ENCODE measurements at places on chromosomes 2 and 18.

DNA sequence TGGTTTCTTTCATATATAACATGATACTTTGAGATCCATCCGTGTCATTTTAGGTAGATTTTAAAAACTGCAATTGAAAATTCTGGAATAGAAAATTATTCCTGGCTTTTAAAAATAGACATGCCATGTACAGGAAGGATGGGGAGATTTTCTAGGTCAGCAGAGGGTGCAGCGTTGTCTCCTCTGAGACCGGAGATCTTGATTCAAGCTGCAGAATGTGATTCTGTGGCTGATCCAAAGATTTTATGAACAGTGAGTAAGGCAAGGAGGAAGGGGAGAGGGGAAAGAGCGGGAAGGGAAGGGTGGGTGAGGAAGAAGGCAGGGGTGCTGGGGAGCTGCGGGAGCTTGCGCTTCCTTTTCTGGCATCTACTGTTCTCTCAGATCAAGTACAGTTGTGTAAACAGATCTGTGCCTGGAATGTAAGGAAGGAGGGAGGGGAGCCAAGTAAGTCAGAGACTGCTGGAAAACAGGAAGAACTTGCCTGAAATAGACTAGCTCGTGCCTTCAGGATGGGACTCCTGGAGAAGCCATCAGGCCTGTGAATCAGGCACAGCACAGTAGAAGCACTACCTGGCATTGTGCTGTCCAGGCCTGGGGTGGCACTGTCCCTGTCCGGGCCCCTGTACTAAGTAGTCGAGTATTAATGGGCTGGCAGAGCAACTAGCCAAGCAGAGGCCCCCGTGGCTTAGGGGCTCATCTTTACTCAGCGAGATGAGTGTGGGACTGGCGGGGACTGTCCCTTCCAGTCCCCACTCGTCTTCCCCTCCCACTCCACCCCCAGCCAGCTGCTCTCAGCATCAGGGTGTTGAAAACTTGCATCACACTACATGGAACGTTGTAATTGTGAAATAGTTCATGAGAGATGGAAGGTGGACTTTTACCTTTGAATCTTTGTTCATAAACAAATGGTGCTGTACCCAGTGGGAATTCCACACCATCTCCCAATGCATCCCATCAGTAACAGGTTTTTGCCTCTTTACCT, 163.5 kb downstream of the UXS1 start:
- no peak for DNase-seq

- no peak for DNase-seq
Observed at GRCh38 chr2:121873864-121874263, 118.4 kb downstream of the TSN start.

DNA sequence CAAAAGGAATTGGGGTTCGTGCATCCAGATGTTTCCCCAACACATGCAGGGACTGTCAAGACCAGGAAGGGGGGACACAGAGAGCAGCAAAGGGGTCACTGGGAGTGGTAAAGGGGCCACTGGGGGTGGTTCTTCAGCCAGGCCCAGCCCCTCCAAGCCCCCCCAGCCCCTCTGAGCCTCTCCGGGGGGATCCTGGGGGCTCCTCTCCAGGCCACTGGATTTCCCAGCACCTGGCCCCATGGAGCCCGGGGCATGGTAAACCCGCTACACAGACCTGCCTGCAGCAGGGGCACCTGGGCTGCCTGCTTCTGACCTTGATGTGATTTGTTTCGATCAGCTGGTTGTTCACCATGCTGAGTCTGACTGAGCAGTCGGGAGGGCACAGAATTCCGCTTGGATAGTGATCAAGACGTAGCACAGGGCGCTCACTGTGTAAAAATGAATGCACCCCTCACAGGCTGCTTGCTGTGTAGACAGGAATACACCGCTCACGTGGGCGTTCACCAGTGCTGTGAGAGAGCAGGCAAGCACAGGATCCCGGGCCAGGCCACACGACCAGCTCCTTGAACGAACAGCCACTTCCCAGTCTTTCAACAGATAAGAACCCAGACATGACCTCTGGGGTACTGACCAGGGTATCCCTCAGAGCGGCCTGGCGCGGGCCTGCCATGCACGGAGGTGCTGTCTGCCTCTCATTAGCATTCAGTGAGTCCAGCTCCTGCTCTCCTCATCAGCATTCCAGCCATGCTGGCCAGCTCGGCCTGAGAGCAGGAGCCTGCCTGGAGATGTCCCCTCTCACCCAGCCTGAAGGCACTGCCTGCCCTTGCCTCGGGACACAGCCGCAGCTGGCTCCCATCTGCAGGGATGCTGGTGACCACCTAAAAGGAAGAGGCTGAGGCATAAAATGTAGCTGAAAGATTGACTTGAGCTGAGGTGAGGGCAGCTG, 73.3 kb upstream of the OTOS start:
- no peak for DNase-seq

- no peak for DNase-seq
Observed at GRCh38 chr2:104845946-104846785, 7.7 kb upstream of the POU3F3 start.

DNA sequence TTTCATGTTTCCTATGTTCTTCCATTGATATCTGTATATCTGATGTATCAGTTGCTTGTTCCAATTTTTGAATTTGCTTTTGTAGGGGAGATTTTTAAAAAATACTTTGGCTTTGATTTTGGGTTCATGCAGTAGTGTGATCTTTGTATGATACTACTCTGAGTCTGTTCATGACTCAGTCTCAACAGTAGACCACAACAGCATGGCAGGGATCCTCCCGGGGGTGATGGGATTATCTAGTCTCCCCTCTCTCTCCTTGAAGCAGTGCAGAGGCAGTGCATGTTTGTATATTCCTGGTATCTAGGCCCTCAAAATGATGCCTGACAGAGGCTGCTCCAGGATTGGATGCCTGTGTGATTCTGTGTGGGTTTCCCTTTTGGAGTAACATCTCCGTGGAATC, 55.3 kb downstream of the G6PC2 start:
- no peak for DNase-seq

GRCh38 chr2:46490521-46491141, 11.3 kb downstream of the TMEM247 start:
- no peak for DNase-seq

DNA sequence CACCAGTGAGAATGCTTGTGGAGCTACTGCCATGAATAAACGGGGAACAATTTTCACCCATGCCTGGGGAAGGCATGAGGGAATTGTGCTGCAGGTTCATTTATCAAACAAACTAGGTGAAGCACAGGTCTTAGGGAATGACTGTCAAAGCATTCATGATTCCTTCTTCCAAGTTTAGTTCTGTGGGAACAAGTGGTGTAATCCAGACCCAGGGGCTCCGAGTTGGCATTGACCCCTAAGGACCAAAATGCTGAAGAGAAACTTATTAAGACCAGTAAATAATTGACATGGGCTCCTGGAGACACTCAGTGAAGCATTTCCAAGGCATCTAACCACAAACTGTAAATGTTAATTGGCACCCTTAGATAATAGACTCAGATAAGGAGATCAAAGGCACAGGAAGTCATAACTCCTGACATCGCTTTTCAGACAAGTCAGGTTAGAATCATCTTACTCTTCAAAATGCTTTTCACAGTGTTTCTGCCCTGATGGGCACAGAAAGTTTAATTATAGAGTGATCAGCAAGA, 96.9 kb downstream of the SPP2 start:
- no peak for DNase-seq

DNA sequence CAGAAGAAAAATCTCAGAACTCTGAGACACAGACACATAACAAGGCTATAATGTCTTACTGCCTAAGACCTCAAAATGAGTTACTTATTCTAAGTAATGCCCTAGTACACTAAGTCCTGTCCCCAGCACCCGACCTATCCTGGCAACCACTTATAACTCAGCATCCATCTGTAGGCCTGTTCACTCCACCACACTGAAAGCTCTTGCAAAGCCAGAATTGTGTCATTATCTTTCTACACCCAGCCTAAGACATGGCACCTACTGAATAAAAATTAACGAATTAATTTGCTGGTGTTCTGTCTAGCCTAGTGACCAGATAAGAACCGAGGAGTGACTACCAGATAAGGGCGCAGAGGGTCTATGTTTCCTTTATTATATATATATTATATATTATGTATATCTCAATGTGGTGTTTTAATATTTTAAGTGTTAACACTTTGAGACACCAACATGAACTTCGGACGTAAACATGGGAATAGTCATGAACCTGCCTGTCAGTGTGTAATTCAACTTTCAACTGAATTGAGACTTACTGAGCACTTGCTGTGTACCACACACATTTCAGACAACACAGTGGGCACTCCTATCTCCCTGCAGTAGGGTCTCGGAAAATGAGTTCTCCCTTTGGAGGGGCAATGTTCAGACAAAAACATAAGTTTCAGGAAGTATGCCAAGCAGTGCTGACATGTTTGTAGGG, 27.7 kb downstream of the TMEM131 start:
- no peak for DNase-seq

- no peak for DNase-seq
Observed at GRCh38 chr2:5690718-5691220, 1.4 kb upstream of the SOX11 start.

- DNase-seq, result no peak
Observed at GRCh38 chr2:176642074-176642473, 372.8 kb downstream of the MTX2 start.

DNA sequence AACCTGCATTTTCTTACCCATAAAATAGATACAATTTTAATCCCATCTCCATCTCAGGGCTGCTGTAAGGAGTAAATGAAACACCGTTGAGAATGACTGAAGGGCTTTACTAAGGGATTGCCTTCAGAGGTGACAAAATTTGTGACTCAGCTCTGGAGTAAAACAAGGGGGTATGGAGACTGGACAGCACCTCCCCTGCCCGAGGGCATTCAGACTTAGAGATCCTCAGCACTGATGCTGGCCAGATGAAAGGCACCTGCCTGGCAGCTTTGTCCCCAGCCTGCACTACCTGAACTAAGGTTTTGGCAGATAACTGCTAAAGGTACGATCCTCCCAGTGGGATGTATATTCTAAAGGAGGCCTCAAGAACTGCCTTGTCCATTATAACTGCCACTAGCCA, 105.9 kb upstream of the STPG4 start:
- DNase-seq, result no peak

- DNase-seq, result no peak
Observed at GRCh38 chr2:3712424-3712823, 9.0 kb downstream of the DCDC2C start.

DNA sequence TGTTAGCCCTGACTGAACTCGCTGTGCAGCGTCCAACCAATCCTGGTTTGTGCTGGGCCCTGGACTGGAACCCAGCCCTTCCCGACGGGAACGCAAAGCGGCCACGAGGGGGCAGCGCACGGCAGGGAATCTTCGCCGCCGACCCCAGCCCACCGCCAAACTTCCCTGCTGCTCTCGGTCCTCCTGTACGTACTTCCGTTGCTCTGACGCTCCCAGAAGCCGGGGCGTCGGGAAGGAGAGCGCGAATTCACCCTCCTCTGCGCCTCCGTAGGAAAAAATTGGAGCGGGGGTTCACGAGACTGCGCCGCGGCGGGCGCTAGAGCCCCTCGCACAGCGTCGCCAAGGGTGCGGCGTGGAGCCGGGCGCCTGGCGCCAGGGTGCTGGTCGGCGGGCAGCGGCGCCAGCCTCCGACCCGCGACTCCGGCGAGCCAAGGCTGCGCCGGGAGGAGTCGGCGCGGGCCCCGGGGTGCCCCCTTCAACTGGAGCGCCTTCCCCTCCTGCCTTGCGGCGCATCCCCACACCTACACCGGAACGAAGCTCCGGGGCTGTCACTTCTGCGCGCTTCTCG, 873 bp upstream of the SH3RF3 start:
- DNase-seq, result peak; percentile 20

- DNase-seq, result no peak
Observed at GRCh38 chr2:20314562-20315501, 35.8 kb downstream of the PUM2 start.

- DNase-seq, result no peak
Observed at GRCh38 chr2:96655526-96655925, 13.0 kb downstream of the FER1L5 start.

GRCh38 chr18:6939972-6940371, 177.6 kb downstream of the LAMA1 start:
- DNase-seq, result no peak

- no peak for DNase-seq
Observed at GRCh38 chr2:23518481-23519333, 133.7 kb downstream of the KLHL29 start.

GRCh38 chr2:50596515-50596914, 435.4 kb downstream of the NRXN1 start:
- DNase-seq, result no peak

- no peak for DNase-seq
Observed at GRCh38 chr2:241366678-241367077, 10.6 kb downstream of the FARP2 start.

GRCh38 chr2:7373156-7373555, 455.9 kb downstream of the RNF144A start:
- DNase-seq, result no peak

- DNase-seq, result no peak
Observed at GRCh38 chr2:120255071-120255470, 2.4 kb downstream of the RALB start.

- DNase-seq, result no peak
Observed at GRCh38 chr2:17334300-17334699, 183.9 kb downstream of the RAD51AP2 start.

- DNase-seq, result no peak
Observed at GRCh38 chr18:33673689-33674088, 95.7 kb downstream of the ASXL3 start.

GRCh38 chr2:104836265-104836664, 17.6 kb upstream of the POU3F3 start:
- DNase-seq, result no peak

DNA sequence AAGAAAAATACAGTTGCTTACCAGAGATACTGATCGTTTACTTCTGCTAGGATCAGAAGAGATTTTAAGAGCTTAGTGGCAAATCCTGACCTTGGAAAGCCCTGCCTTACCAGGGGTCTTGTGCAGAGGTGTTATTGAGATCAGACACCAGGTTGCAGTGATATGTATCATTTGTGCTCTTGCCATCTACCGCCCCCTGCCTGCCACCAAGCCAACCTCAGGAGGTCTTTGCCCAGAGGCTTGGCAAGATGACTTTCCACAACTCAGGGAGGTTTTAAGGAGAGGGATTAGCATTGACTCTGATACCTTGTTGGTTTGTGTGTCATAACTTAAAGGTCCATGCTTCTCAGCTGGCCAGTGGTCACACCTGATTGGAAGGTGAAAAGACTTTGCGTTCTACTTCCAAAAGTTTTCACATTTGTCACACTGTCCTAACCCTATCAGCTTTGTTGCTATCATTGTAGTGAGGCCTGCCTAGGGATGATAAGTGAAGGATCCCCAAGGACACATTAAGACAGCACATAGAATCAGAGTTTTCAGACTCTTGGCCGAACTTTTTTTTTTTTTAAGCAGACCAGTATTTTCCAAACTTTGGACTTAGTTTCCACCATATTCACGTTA, 46.2 kb upstream of the MGAT5 start:
- peak; percentile 34 for DNase-seq

DNA sequence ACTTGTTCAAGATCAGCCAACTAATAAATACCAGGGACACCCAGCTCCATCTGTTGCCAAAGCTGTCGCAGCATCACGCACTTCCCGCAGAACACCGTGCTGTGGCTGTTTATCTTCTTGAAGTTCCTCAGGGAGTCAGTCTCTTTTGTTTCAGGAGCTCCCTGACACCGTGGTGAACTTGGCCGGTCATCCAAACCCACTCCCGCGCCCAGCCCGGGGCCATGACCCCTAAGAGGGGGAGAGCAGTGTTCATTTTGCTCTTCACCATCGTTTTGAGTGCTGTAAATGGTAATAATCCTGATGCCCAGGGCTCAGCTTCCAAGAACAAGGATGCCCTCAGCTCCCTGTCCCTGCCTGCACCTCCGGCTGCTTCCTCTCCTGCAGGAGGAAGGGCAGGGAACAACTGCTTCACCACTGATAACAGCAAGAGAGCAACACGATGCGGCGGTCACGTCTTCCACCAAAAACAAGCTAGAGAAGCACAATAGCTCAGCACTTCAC, 131.4 kb downstream of the SEPTIN10 start:
- DNase-seq, result no peak

GRCh38 chr2:212385241-212385640, 153.4 kb downstream of the ERBB4 start:
- no peak for DNase-seq

All from activated CD8-positive, alpha-beta memory T cell treated with anti-CD3 and anti-CD28 coated beads for 4 hours (primary cell).